Fibroblast of pulmonary artery (primary cell): ENCODE measurements at places on chromosomes 13 and 19.

DNA sequence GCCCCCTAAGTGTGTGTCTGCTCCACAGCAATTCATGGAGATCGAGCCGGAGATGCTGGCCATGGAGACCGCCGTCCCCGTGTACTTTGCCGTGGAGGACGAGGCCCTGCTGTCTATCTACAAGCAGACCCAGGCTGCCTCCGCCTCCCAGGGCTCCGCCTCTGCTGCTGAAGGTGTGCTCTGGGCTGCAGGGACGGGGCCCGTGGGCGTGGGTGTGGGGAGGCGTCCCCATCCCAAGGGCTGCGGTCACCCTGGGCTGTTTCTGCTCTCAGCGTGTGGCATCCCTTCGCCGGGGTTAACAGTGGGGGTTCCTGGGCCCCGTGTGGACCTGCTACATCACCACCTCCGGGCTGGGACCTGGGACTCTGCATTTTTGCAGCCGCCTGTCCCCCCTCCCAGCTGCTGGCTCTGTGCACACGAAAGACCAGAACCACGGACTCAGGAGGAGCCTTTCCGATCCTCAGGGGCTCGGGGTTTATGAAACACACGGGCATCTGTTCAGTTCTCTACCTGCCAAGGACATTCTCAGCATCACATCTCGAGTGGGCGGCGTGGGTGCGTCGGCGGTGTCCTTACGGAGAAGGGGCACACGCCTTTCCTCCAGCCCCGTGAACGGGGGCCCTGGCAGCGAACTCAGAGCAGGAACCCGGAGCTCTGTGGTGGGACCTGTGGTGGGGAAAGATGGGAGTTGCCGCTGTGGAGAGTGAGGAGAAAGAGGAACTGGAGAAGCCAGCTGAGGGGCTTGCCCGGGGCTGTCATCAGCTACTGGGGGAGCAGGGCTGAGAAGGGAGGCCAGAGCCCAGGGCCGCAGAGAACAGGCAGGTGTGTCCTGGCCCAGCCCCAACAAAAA, 7.8 kb downstream of the NCLN start:
- no peak for DNase-seq

DNA sequence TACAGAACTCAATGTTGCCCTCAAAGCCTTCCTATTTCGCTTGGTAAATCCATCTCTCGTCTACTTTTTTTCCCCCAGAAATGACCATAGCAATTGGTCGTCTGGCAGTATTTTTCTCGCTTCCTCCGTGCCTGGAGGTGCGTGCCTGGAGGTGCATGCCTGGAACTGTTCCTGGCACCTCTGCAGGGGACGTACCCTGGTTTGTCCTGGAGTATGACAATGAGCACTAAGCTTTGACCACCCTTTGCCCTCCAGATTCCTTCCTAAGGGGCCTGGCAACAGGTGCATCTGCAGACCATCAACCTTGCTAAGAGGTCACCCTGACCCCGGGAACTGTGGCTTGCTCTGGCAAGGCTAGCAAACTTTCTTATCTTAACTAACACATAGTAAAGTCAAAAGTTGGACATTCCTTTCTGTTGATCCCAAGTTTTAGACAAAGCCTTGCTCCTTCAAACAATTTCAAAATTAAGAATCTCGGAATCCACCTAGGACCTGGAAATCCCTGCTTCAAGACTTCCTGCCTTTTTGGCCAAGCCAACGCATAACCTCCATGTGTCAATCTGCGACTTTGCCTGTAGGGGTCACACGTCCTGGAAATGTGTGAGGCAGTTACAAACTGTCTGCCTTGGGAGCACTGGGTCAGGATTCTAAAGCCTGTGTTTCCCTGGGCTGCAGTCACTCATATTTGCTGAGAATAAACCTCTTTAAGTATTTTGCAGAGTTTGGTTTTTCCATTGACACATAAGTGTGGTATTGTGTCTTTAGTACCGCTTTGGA, 28.8 kb upstream of the TUBGCP3 start:
- DNase-seq: peak; percentile 59

DNA sequence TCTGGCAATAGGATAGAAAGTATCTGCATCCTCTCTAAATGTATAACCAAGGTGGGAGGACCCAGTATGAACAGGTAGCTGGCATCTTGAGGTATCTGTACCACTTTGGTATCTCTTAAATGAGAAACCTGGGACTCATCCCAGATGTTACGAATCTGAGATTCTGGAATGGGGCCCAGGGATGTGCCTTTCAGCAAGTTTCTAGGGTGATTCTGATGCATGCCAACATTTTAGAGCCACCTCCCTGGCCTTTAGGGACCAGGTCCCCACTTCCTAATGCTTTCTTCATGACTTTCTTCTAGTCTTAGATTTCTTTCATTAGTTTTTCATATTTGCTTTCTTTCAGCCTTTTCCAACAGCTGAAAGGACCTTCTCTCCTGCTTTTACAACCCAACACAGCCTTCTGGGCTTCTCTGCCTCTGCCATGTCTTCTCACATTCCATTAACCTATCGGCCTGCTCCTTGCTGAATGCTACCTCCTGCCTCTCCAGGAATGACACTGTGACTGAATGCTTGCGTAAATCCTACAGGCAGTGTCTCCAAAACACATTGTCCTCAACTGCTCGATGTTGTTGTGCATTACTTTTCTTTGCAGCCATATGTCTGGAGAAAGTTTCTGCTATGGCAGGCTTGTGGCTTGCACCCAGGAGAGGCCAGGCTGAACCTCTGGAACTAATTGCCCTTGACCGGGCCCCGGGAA, 284.0 kb downstream of the DNAJC15 start:
- no peak for DNase-seq

GRCh38 chr13:109162248-109163036, 533.0 kb downstream of the MYO16 start:
- DNase-seq: no peak

DNA sequence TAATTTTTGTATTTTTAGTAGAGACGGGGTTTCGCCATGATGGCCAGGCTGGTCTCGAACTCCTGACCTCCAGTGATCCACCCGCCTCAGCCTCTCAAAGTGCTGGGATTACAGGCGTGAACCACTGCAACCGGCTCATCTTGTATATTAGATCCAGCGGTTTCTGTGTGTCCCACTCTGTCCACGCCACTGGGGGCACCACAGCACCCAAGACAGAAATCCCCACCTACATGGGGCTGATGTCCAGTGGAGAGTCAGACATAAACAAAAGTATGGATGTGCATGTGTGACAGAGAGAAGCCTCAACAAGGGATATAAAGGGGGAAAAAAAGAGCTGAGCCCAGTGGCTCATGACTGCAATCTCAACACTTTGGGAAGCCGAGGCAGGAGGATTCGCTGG, 65.8 kb upstream of the ADGRE5 start:
- DNase-seq: no peak

DNA sequence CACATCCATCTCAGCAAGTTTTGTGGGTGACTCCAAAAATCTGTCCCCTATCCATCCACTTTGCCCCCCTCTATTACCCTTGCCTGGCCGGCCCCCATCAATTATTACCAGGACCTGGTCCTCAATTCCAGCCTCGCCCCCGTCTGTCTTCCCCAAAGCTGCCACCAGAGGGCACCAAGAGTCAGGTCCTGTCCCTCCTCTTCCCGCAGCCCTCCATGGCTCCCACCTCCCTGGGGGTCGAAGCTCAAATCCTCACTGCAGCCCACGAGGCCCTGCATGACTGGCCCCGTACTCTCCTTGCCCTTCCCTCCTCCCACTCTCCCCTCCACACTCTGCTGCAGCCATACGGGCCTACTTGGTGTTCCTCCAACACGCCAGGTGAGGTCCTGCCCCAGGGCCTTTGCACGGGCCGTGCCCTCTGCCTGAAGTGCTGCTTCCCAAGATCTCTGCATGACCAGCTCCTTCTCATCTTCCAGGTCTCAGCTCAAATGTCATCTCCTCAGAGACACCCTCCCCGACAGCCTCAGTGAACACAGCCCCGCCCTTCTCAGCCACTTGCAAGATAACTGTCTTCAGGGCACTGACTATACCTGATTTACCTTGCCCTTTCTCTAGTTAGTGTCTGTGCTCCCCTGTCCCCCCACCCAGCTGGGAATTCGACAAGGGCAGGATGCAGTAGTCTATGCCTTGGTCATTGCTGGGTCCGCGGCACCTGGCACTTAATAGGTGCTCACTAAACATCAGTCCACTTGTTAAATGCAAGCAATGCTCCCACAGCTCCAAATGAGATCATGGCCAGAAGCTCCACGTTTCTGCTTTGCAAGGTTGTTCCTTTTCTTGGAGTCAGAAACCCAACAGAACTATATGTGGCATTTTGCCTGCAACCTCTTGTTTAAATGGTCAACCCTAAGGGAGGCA, 16.8 kb upstream of the SEMA6B start:
- peak; percentile 73 for DNase-seq

GRCh38 chr13:28041031-28041461, 52.6 kb upstream of the URAD start:
- DNase-seq: peak; percentile 20

DNA sequence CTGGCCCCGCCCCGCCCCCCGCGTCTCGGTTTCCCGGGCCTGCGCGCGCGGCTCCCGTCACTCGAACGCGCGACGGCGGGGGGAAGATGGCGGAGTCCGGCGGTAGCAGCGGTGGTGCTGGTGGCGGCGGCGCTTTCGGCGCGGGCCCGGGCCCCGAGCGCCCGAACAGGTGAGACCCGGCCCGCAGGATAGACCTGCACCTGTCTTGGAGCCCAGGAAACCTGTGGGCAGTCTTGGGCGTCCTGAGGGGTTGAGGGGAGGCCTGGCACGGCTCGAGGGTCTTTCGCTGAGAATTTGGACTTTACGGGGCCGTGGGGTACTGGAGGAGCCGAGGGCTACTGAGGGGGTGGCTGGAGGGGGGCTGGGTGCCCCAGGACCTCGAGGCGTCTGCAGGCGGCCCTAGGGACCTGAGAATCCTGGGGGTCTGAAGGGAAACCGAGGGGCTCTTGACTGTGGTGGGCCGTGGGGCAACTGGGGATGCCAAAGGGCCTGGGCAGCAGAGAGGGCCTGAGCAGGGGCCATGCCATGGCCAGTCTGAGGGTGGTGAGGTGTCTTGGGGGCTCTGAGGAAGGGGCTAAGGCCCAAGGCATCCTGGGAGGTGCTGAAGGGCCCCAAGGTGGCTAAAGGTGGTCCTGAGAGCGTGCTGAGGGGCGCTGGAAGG, at the start of gene KLHL26:
KLHL26 (plus strand) TSS at position 60 of the 661 bp plus-strand sequence; CDS start at position 87, 27 bp downstream.
- DNase-seq: no peak

DNA sequence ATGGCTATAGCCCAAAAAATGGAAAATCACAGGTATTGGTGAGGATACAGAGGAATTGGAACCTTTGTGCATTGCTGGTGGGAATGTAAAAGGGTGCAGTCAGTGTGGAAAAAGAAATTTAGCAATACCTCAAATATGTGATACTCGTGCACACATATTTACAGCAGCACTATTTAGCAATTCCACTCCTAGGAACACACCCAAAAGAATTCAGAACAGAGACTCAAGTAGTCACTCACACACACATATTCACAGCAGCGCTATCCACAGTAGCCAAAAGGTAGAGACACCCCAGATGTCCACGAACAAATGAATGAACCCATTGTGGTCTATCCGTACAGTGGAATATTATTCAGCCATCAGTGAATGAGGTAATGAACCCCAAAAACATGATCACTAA, 114.0 kb downstream of the COL4A2 start:
- DNase-seq: no peak

GRCh38 chr19:4742723-4743646, 19.3 kb upstream of the DPP9 start:
- no peak for DNase-seq

DNA sequence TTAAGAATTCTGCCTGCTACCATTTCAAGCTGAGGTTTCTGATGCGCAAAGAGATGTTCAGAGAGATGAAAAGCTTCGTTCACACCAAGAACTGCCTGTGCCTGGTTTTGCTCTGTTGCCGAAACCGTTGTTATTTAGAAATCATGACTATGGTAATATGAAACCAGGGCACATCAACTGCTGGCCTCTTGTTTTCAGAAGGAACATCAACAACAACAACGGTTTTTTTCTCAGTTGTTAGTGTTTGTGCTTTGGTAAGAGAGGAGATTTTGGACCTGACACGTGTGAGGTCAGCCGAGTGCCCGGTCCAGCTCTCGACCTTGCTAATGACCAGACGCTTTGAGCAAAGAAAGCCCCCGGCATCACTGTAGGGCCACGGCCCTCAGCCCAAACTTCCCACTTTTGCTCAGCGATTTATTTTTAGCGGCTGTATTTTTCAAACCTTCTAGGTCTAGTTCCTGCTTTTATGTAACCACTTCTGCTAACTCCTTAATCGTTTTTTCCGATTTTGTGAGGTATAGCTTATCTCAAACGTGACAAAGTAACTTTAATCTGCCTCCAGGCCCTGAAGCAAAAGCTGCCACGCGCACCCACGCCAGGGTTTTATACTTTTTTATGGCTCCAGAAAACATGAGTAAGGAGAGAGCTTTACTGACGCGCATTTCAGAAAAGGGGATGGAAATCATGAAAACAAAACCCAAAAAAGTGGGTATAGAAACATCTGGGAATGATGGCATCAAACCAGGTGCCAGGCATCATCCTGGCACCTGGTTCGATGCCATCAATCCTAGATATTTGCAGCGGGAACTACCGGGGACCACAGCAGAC, 42.0 kb downstream of the KLF2 start:
- no peak for DNase-seq

- DNase-seq: no peak
Observed at GRCh38 chr19:31676271-31677004, 327.2 kb upstream of the TSHZ3 start.

DNA sequence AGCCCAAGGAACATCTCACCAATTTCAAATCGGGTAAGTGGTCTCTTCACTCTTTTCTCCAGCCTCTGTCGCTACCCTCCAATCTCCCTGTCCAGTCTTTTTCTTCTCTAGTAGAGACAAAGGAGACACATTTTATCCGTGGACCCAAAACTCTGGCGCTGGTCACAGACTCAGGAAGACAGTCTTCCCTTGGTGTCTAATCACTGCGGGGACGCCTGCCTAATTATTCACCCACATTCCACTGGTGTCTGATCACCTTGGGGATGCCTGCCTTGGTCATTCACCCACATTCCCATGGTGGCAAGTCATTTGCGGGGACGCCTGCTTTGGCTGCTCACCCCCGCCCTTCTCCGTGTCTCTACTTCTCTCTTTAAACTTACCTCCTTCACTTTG, 13.8 kb upstream of the OR10H1 start:
- no peak for DNase-seq

GRCh38 chr13:40470660-40471059, 195.8 kb downstream of the FOXO1 start:
- peak; percentile 62 for DNase-seq

- no peak for DNase-seq
Observed at GRCh38 chr13:111399776-111400538, 79.5 kb downstream of the TEX29 start.

- DNase-seq: peak; percentile 27
Observed at GRCh38 chr19:55251341-55252081, 7.3 kb downstream of the PPP6R1 start.

GRCh38 chr19:19067276-19068072, 3.7 kb downstream of the SLC25A42 start:
- DNase-seq: peak; percentile 24

- DNase-seq: no peak
Observed at GRCh38 chr13:30111810-30112209, 195.5 kb downstream of the KATNAL1 start.

DNA sequence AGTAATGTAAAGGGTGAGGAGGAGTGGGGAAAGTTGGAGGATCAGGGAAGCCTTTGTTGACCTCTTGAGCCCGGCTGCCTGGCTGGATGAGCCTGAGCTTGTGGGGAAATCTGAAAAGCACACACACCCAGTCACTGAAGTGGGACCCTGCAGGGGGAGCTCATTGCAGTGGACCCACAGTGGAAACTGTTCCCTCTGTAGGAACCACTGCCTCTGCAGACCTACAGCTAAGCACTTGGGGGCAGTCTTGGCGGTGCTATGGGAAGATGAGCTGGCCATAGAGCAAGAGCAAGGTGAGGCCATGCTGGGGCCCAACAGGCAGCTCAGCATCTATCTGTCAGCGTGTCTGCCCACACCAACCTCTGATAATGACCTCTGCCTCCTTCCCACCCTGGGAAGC, 294.8 kb downstream of the TSHZ3 start:
- DNase-seq: peak; percentile 75

- peak; percentile 39 for DNase-seq
Observed at GRCh38 chr19:3151563-3152418, 16.0 kb downstream of the GNA15 start.
